ENCODE measurements at places on chromosomes 2 and 18.

GRCh38 chr2:192010073-192010472 is 163.2 kb upstream of the CAVIN2 start:
- DNase-seq, result no peak

DNA sequence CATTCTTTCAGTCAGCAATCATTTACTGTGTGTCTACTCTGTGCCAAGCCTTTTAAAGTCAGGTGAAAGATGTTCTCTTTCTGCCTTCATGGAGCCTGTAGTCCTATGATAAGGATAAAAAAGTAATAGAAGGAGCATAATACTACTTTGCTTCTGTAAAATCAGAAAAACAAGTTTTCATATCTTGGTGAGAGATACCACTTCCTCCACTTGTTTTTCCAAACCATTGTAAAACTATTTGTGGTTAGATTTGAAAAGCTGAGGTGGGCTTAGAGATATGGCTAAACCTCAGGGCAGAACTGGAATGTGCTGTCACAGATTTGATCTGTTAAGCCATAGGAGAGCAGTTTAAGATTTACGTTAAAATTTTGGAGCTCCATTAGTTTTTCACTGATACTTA is 104.7 kb upstream of the FAM117B start:
- peak; percentile 69 for DNase-seq

DNA sequence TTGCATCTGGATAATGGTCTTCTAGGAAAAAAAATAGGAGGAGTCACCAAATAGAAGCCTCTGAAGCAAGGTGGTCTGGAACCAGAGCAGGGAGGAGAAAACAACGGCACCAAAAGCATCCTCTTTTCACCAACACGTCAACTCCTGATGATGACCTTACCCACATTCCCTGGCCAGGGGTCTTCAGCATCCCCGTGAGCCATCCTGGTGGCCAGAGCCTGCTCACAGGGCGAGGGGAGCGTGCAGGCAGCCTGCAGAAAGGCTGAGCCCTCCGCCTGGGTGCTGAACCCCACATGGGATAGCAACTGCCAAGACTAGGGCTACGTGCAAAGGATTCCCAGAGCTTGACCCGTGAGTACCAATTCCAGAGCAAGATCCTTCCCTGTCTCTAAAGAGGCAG is 191.0 kb downstream of the NDUFA10 start:
- no peak for DNase-seq

GRCh38 chr2:231094736-231095346 is 30.0 kb downstream of the HTR2B start:
- DNase-seq, result peak; percentile 15

DNA sequence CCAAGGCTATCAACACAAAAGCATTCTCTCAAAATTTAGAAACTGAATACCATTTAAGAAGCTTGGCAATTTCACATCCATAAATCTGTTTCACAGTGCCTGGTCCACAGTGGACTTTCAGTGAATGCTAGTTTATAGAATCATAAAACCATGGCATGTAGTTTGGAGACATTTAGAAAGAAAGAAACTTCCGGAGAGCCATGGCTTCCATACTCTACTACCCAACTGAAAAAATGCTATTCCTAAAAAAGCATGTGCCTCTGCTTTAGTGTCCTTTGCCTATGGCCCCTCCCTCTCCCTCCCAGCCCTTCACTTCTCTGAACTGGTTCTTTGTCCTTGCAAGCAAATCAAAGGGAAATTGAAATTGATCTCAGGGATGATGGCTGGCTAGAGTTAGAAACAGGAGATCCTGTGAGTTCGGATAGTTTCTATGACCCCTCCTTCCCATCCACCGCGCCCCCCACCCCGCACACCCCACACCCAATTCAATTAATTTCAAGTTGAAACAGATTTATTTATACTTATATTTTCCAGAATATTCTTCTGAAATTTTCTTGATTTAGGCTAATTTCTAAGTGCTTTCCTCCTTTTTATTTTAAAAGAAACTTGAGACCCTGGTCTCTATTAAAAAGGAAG is 248.3 kb downstream of the TRIB2 start:
- no peak for DNase-seq

- no peak for DNase-seq
Measured at GRCh38 chr2:78992807-78993517, 32.5 kb upstream of the REG3G start.

- no peak for DNase-seq
Measured at GRCh38 chr2:43754180-43754579, 19.7 kb upstream of the DYNC2LI1 start.

- DNase-seq, result no peak
Measured at GRCh38 chr2:23636426-23636825, 251.4 kb downstream of the KLHL29 start.

- no peak for DNase-seq
Measured at GRCh38 chr2:229714080-229714735, at the start of gene DNER. Gene DNER (minus strand): TSS chr2:229714555. CDS start chr2:229714423, 132 bp downstream.

DNA sequence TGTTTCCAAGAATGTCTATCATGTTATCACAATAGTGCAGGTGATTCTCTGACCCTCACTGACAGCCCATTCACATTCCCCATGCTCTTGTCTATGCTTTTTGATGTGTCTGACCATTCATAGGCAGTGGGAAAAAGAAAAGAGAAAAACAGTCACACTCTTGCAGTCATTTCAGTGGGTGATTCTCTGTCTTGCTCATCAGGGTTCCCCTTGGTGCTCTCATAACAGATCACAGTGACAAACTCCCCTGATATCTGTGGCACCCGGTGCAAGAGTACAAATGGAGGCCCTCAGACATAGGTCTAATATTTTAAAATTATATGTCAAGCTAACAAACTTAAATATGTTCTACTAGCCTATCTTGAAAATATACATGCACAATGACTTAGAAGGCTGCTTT is 72.7 kb upstream of the PPP1CB start:
- DNase-seq, result no peak

- no peak for DNase-seq
Measured at GRCh38 chr2:54579682-54580620, 123.8 kb downstream of the SPTBN1 start.

DNA sequence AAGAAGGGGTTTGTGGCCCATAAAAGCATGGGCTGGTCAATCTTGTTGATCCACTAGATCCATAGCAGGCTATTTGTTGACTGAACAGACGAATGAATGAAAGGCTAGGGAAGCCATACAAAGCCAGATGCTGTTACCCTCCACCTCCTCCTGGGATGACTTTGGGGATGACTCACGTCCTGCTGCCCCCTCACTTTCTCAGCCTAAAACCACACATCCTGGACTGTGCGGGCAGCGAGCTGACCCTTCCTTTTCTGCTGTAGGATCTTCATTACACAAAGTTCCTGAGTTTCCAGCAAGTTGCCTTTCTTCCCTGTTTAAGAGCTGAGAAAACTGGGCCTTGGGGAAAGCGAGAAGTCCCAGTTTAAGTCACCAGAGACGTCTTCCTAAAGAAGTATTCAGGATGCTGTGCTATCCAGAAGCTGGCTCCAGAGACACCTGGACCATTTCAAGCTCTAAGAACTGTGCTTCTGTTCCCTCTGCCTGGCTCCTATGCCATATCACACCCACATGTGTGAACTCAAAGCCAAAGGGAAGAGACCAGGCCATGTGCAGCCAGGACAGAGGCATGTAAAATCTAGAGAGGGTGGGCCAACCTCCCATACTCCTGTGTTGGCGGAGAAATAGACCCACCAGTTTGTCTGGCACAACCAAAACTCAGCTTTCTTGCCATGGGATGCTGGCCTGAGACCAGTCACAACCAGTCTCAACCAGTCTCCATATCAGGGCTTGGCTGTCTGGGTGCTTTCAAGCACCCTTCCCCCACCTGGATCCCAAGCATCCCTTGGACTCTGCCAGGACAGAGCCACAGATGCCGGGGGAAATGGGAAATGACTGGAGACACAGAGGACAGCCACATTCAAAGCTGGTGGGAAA is 4.7 kb upstream of the SLC20A1 start:
- peak; percentile 82 for DNase-seq

- peak; percentile 50 for DNase-seq
Measured at GRCh38 chr2:192151853-192152252, 42.9 kb downstream of the TMEFF2 start.

DNA sequence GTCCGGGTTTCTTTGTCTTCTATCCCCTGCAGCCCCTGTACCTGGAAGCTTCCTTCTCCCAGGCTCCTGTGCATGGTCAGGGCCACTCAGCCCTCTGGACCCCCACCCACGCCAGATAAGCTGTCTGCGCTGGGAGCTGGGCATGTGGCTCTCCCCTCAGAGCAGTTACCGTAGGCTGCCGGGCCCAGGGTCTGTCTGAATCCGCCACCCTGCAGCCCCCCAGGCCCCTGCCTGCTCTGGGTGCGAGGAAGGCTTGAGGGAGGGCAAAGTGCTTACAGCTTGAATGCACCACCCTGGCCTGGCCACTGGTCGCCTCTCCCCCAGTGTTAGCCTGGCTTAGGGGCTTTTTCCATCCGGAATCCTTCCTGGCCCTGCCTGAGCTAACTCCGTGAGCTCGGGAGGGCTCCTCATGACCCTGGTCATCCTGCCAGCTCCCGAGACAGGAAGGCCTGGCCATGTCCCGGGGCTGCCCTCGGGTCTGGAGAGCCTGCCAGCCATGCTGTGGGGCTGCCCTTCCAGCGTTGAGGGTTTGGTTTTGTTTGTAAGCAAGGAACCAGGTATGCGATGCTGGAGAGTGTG is 50.7 kb downstream of the ODC1 start:
- DNase-seq, result no peak

GRCh38 chr2:39706312-39706711 is 40.6 kb downstream of the TMEM178A start:
- no peak for DNase-seq

- no peak for DNase-seq
Measured at GRCh38 chr2:124610141-124610540, 585.1 kb downstream of the CNTNAP5 start.

DNA sequence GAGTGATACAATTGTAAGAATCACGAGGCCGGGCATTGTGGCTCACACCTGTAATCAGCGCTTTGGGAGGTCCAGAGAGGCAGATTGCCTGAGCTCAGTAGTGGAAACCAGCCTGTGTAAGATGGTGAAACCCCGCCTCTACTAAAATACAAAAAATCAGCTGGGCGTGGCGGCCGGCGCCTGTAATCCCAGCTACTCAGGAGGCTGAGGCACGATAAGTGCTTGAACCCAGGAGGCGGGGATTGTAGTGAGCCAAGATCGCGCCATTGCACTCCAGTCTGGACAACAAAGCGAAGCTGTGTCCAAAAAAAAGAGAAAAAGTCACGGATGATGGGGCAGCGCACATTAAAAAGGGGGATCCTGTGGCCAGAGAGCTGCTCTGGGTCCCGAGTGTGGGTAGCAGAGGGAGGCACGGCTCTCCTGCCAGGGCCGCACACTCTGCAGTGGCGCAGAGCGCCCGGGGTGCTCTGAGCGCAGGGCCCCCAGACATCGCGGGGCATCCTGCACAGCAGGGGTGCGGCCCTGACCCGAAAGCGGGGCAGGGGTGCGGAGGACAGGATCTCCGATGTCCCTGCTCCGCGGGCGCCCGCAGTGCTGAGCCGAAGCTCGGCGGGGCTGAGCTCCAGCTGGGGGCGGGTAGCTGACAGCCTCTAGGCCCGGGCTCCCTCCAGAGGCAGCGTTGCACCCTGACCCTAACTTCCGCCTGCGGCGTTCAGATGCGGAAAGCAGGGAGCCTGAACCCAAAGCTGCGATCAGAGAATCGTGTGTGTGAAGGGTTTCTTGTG is 30.4 kb upstream of the RAB6D start:
- no peak for DNase-seq

- DNase-seq, result no peak
Measured at GRCh38 chr2:96903815-96904214, 33.9 kb upstream of the SEMA4C start.

DNA sequence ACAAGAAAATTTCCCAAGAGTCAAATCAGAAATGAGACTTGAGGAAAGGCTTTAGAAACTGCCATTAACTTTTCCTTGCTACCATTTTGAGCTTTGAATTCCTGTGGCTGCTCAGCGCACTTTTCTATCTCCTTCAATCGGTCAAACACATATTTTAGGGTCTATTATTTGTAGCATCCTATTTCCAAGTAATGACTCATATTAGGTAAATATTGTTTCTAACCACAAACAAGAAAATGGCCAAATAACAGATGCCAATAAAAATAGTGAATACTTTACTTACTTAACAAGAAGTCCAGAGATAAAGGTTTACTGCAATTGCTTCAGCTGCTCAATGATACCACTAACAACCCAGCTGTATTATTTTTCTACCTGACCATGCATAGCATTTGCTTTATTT is 29.7 kb upstream of the CCDC178 start:
- DNase-seq, result no peak

Measured in NCI-H226 (cell line).